Progenitor cell of endocrine pancreas (in vitro differentiated cells): ENCODE measurements at places on chromosomes 5 and 9. TPM values are rescaled to one million over a fixed set of nuclear protein-coding genes. Genes with fewer than 3 reads are reported as not detected.
A peak's percentile ranks its signal among the peaks of the same experiment; 100 is the strongest.

Gene GPBP1
- total RNA-seq, result 128 and 135 TPM in 2 replicates

Gene IFNA13
- not detected in 2 replicates for total RNA-seq

Gene TLX3
- not detected in 2 replicates for total RNA-seq

DNA sequence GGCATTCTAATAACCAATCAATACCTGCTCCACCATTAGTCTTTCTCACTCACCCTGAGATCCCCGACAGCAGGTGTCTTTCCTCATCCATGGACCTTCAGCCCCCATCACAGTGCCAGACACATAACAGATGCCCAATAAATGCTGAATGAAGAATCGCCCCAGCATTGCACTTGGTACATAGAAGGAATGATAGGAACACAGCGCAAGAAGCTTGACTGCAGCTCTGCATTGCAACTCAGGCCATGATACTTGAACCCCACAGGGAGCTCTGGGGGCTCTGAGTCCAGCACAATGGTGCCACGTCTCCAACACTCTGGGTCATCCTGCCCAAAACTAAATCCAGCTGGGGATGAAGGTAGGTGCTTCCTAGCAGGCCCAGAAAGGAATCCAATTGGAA, 355.0 kb upstream of the SLC30A5 start:
- no peaks in the 10 kb centered on the region for H3K27me3 ChIP-seq
- DNase-seq, result no peak
- H3K4me1 ChIP-seq, result no peaks in the 10 kb centered on the region

- peak overlapping the region; percentile 30 for H3K27ac ChIP-seq
- DNase-seq, result no peak
- peaks cover 5% of the 10 kb centered on the region for H3K36me3 ChIP-seq
- no peaks in the 10 kb centered on the region for H3K27me3 ChIP-seq
Observed at GRCh38 chr9:27348785-27349697, 52.1 kb upstream of the EQTN start.

DNA sequence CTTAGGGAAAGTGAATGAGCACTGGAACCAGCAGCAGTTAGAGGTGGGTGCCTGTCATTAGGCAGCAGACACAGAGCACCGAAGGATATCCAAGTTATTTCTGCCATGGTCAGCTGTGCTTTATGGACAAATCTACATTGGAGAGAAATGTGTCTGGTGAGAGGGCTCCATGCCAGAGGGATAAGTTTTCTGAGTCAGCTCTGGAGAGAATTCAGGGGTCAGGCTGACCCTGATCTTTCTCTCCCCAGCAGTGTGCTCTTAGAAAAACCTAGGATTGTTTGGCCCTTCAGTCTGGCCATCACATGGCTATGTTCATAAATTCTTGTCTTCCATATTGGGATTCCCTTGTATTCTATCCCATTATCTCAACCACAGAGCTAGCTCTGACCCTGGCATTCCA, 8.9 kb upstream of the IL17B start:
- no peaks in the 10 kb centered on the region for H3K4me1 ChIP-seq
- H3K4me3 ChIP-seq, result no peak overlapping the region
- no peak overlapping the region for H3K27ac ChIP-seq
- no peaks in the 10 kb centered on the region for H3K27me3 ChIP-seq
- DNase-seq, result no peak

- no peaks in the 10 kb centered on the region for H3K36me3 ChIP-seq
- H3K27ac ChIP-seq, result no peak overlapping the region
- H3K4me3 ChIP-seq, result no peak overlapping the region
- peaks cover 5% of the 10 kb centered on the region for H3K4me1 ChIP-seq
Observed at GRCh38 chr5:67291671-67292070, 95.1 kb upstream of the CD180 start.

- no peak overlapping the region for H3K4me3 ChIP-seq
- no peaks in the 10 kb centered on the region for H3K36me3 ChIP-seq
- H3K27ac ChIP-seq, result no peak overlapping the region
- H3K27me3 ChIP-seq, result no peaks in the 10 kb centered on the region
Observed at GRCh38 chr9:74735761-74736160, 152.0 kb downstream of the TRPM6 start.

DNA sequence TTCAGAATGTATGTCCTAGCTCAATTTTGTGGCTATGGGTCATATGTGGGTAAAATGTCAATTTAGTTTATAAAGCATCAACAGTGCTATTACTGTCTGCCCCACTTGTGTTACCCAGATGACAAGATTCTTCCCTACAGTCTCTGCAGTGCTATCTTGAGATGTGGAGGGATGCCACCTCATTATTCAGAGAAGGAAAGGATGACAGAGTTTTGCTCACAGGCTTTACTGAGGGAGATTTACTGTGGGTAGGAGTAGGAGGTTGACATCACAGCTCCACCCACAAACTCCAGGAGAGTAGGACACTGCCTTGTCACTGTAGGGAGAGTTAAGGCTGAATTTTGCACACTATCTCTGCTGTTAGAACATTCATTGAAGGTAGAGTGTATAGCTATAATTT, 359.3 kb downstream of the HTR1A start:
- H3K36me3 ChIP-seq, result no peaks in the 10 kb centered on the region
- no peak for DNase-seq
- no peak overlapping the region for H3K4me3 ChIP-seq
- no peaks in the 10 kb centered on the region for H3K27me3 ChIP-seq
- peaks cover 4% of the 10 kb centered on the region for H3K4me1 ChIP-seq

DNA sequence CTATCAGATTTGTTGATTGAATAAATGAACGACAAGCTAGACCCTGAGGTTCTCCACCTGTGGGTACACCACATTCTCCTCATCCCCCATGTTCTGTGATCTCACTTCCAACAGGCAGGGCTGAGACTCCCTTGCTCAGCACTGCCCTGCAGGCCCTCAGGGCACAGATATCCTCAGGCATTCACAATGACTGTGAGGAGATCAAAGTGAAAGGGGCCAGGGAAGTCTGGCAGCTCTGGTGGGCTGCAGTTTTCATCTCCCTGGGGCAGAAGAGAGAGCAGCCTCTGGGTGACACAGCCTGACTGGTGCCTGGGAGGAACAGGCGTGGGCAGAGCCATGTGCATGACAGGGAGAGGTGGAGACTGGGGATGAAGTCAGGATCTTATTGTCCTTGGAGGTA, 142.4 kb upstream of the C9orf72 start:
- H3K27ac ChIP-seq, result no peak overlapping the region
- H3K27me3 ChIP-seq, result peaks cover 7% of the 10 kb centered on the region
- no peak for DNase-seq
- no peak overlapping the region for H3K4me3 ChIP-seq
- no peaks in the 10 kb centered on the region for H3K4me1 ChIP-seq

DNA sequence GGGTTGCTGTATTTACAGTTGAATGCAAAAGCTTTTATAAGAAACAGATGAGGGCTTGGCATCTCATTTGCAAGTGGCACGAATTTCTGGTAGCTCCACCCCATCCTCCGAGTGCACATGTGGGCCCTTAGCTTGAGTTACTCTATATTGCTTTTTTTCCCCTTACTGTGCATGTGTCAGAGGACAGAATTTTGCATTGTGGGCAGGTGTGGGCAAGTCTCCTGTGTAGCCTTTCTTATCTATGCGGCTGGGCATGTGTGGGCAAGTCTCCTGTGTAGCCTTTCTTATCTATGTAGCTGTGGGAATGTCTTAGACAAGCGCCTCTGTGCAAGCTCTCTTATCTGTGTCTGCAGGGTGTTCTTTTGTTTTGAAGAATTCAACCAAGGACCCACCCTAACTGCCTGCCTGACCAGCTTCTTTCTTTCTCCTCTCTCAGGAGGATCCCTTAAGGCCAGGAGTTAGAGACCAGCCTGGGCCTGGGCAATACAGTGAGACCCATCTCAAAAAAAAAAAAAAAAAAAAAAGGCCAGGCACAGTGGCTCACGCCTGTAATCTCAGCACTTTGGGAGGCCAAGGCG, 34.1 kb upstream of the SIL1 start:
- no peak overlapping the region for H3K4me3 ChIP-seq
- peaks cover 2% of the 10 kb centered on the region for H3K4me1 ChIP-seq
- no peak for DNase-seq
- no peak overlapping the region for H3K27ac ChIP-seq
